ENCODE measurements at places on chromosomes 13 and 19.

GRCh38 chr13:46495066-46495465 lies 57.9 kb upstream of the LRCH1 start:
- no peak for DNase-seq

DNA sequence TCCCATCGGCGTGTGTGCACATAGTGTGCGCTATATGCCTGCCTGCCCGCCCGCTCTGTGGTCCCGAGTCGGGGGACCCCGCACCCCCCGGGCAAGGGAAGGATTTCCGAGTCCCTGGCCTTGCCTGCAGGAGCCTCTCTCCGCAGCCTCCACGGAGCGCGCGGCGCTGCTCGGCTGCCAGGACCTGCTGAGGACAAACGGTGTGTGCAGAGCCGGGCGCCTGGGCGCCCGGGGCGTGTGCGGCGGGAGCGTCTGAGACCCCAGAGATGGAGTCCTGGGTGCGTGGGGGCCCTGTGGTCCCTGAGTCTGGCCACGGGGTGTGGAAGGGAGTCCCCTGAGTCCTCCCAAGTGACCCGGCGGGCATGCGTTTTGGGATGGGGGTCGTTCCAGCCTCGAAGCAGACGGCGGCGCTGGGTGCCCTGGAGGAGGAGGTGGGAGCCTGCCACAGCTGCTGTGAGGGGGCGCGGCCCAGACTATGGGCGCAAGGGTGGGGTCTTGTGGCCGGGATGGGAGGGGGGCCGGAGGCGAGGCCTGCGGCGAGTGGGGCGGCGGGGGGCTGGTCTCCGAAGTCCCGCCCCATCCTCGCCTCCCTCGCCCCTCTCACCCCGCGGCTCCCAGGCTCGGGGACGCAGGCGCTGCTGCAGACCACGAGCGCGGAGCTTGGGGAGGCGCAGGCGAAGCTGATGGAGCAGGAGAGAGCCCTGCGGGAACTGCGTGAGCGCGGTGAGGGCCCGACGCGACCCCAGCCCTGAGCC lies 25.3 kb downstream of the CLEC4M start:
- DNase-seq: no peak

GRCh38 chr13:45439008-45439407 lies 20.8 kb upstream of the SLC25A30 start:
- DNase-seq: no peak

DNA sequence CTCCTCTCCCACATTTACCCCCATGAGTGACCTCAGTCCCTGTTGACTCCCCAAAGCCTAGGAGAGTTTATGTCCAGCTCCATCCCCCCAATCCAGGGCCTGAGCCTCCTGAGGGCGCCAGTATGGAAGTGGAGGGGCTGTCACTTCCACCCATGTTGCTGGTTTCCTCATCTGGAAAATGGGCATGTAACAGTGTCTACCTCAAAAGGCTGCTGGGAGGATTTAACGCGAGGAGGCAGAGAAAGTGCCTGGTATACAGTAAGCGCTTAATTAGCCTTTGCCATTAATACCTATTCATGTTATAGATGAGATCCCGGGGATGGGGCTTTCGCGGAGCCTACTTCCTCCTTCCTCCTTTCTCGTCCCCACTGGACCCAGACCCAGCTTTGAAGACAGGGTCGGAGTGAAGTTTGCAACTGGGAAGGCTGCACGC lies 476 bp downstream of the TYK2 start:
- no peak for DNase-seq

DNA sequence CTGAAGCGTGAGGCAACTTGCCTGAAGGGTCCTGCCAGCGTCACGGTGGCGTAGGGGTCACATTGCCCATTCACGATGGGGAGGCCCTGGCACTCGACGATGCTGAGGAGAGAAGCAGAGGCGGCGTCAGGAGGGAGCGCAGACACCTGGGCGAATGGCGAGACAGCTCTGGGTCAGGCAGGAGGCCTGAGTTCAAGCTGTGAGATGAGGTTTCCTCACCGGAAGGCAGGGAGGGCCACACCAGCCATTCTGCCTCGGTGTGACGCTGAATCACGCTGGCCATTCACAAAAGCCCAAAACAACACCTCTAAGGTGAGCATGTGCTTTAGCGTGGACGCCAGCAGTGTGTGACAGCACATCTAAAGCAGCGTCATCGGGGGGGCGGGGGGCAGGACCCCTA lies 54.0 kb upstream of the C13orf46 start:
- no peak for DNase-seq

- DNase-seq: peak; percentile 54
These were observed 10.0 kb downstream of the COL5A3 start for GRCh38 chr19:10000171-10000826.

DNA sequence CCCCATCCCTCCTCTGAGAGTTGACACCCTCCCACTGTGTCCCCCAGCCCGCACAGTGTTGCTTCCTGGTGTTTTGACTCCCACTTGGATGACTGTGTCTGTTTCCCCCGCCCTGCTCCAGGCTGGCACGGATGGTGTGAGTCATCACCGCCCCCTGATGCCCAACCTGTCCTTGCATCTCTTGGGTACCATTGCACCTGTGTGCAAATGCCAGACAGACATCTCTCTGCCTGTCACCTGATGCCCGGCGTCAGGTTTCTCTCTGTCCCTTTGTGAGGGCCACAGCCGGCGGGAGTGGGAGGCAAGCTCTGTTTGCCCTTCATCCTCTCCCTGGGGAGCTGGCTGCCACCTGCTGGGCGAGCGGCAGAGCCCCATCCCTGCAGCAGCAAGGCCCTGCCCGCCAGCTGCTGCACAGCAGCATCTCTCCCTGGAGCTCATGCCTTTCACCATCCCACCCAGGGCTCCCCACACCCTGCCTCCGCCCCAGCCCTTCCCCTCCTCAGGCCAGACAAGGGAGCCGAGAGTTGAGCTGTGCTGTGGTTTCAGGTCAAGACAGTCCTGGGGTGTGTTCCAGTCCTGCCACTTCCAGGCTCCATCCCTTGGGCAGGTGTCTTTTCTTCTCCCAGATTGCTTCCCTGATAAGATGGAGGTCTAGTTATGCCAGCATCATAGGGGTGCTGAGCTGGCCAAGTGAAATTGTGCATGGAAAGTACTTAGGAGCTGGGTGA lies 29.7 kb downstream of the NKPD1 start:
- DNase-seq: no peak

GRCh38 chr13:33758113-33758512 lies 59.8 kb upstream of the RFC3 start:
- DNase-seq: no peak

DNA sequence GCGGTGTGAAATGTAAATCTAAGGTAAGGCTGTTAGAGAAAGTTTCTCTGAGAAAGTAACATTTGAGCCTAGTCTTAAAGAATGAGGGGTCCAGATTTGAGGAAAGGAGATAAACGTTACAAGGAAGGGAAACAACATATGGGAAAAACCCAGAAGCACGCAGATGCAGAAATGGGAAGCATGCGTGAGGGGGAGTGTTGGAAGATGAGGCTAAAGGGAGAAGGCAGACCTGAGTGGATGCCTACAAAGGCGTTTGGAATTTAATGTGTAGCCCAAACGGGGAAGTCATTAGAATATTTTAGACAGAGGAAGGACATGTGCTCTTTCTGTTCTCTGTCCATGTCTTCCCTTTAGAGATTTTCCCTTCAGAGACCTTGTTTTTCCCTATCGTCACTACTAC lies 61.0 kb downstream of the TPT1 start:
- DNase-seq: no peak

DNA sequence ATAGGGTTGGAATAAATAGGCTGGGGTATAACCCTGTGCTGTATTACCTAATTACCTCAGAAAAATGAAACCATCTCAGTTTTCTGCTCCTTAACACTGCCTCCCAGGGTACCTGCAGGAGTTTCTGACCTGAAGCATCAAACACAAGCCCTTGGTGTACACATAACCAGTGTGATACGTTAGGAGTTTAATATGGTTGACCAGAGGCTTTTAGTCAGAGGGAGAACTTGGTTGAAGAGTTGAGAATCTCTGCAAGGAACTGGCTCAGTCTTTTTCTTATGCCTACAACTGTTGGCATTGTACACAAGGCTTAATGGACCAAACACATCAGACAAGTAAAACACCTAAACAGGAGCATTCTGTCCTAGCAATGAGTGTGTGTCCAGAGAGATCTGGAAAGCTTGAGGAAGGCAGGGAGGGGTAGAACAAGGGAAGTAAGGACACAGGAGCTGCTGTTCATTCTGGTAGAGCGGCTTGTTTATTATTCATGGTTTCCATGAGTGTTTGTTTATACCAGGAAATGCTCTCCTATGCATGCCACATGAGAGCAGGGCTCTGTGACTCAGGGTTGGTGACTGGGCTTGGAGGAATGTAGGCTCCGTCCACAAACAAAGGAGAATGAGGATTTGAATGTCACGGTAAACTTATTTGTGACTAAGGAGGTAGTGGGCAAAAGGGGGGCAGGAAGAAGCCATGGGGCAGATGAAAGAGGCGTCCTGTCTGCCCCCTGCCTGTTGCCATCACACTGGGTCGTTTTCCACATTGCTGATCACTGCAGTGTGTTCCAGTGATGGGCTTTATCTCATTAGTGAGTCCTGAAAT lies 11.9 kb upstream of the SPATA13 start:
- peak; percentile 91 for DNase-seq

GRCh38 chr19:45862564-45863334 lies at the start of gene SYMPK:
Gene SYMPK, minus strand, starts transcription at chr19:45863147. Its CDS starts 8,652 bp downstream, at chr19:45854495.
- peak; percentile 86 for DNase-seq

DNA sequence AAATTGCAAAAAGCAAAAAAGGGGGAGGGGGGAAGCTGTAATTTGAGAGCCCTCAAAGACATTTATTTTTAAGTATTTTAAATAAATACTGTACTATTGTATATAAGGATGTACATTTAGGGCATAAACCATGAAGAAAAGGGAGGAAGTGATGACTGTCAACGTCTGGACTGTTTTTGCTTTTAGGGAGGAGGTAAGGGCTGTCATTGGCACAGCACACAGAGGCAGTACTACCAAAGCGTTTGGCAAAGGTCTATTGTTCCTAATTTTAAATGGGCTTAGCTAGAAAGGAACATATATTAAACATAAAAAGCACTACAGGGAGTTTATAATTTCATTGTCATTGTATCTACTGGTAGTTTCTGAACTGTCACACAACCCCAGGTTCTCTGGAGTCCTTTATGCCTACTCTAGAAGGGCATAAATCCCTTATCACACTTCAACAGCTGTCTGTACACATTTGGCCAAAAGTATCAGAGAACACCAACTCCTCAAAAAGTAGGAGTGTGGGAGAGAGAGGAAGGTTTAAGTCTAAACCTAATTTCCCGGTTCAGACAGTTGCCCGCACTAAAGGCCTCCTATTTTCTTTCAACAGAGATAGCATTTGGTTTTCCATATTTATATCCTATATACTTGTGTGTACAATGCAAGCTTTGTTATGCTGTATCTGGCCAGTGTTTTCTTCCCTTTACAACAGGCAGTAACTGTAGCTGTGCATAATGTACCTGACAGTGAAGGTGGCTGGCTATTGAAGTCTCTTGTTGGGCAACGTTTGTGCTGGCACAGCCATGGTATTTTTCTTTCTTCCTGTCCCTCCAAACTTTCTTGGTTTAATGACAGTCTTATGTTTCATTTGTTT lies 406.2 kb downstream of the KLF5 start:
- no peak for DNase-seq

DNA sequence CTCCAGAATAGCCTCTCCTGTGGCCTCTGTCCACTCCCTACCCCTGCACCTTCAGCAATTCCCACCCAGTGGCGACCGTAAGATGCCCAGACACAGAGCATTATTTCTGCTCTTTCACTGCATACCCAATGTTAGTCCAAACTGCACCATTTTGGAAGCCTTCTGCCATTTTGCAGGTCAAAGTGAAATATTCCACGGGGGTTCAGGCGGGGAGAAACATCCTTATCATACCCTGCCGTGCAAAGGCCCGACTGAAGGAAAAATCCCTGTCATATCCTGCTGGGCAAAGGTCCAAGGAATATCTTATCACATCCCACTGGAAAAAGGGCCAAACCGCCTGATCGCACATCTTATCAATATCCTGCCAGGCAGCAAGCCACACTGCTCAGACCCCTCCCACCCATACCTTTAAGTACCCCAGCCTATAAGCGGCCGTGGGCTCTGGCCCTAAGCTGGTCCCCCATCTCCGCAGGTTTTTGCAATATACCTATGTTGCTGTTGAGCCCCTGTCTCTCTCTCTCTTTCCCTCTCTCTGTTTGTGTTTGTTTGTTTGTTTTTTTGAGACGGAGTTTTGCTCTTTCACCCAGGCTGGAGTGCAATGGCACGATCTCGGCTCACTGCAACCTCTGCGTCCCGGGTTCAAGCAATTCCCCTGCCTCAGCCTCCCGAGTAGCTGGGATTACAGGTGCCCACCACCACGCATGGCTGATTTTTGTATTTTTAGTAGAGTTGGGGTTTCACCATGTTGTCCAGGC lies 18.2 kb downstream of the CLEC11A start:
- DNase-seq: no peak

DNA sequence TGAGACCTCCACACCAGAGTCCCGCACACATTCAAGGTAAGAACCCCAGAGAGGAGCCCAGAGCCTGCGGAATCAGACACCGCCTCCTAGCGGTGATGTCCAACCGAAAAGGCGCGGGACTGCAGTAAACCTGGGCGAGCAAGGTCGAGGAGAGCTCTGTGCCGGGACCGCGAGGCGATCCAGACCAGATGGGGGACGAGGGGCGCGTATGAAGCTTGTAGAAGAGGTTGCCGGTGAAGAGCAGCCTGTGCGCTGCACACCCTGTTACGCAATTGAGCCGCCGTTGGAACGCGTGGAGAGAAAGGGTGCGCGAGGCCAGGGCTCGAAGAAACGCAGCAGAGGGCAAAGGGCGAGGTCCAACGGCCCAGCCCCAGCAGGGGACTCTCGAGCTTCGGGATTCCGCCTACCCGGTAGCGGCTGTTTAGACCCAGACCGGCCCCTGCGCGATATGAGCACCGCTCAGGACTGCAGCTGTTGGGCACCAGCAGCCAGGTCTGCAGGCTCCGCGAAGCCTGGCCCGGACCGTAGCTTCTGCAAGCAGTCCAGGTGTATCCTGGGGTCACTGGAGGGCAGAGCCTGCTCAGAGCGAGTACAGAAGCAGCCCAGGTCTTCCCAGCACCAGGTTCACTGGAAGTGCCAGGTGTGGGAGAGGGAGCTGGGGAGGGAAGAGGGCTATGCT lies 65.9 kb upstream of the ZNF599 start:
- DNase-seq: no peak

GRCh38 chr19:52234406-52234805 lies 35.0 kb upstream of the ZNF766 start:
- DNase-seq: no peak

DNA sequence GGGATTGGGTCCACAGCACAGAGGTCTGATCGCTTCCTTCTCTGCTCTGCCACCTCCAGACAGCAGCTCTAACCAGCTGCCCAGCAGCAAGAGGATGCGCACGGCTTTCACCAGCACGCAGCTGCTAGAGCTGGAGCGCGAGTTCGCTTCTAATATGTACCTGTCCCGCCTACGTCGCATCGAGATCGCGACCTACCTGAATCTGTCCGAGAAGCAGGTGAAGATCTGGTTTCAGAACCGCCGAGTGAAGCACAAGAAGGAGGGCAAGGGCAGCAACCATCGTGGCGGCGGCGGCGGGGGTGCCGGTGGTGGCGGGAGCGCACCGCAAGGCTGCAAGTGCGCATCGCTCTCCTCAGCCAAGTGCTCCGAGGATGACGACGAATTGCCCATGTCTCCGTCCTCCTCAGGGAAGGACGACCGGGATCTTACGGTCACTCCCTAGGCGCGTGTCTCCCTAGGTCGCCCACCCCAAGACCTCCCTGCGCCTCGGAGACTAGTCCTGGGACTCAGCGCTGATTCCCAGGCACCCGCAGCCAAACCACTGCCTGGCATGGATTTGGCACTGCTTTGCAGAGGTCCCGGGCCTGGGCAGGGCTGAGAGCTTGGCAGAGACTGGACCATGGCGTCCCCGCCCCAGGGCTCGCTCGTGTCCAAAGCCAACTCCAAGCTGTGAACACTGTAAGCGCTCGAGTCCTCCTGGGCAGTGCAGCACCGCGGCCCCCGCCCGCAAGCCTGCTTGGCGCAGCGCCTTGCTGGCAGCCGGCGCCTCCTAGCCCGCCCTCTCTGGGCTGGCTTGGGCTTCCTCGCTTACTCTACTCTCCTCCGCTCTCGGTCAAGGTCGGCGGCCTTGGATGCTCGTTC lies 1.5 kb downstream of the GSX1 start:
- no peak for DNase-seq
